ENCODE measurements at places on chromosomes 2 and 18. TPM values are rescaled to one million over a fixed set of nuclear protein-coding genes. Genes with fewer than 3 reads are reported as not detected.

DNA sequence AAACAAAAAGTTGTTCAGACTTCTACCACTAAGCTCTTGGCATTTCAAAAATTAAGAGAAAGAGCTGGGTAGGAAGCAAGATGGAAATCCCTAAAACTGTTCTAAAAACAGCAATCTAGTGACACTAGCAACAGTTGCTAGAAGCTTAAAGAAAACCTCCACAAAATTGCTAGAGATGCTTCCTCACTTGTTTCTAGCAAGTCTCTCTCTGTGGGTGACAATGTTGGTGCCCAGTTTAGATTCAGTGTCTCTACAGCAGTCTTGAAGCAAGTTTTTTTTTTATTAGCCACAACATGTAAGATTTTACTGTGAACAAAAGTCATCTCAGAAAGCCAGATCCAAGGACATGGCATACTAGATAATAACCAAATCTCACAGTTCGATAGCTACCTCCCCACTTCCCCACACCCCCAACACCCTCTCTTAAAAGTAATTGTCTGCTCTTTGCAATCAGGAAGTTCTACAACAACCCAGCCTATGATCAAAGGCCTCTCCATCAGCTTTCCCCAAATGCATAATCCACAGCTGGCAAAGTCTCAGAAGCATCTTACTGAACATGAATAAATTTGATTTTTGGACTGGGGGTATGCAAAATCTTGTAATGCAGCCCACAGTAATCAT, 70.0 kb downstream of the ANKRD44 start:
- peak; percentile 48 for DNase-seq

TRIM54 gene
- total RNA-seq = 18.8 TPM

DNA sequence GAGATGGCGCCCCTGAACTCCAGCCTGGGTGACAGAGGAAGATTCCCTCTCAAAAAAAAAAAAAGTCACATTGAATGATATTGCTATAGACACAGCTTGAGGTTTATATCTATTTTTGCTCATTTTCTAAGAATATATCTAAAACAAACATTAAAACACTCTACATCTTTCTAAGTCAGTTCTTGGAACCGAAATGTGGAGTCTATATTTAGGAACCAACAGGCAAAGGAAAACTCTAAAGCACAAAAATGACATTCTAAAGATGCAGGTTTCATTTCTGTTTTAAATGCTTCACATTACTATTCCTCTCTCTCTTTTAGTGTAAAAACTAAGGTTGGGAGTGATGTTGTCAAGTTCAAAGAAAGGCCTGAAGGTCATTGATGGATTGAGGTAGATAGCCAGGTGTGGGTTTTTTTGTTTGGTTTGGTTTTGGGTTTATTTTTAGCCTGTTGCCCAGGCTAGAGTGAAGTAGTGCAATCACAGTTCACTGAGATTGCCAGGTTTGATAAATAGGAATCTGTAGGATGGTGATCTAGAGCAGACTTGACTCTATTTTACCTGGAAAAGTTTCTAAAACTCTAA, 194.0 kb upstream of the RBBP8 start:
- no peak for DNase-seq

- no peak for DNase-seq
Observed at GRCh38 chr2:23595601-23596251, 210.7 kb downstream of the KLHL29 start.

DNA sequence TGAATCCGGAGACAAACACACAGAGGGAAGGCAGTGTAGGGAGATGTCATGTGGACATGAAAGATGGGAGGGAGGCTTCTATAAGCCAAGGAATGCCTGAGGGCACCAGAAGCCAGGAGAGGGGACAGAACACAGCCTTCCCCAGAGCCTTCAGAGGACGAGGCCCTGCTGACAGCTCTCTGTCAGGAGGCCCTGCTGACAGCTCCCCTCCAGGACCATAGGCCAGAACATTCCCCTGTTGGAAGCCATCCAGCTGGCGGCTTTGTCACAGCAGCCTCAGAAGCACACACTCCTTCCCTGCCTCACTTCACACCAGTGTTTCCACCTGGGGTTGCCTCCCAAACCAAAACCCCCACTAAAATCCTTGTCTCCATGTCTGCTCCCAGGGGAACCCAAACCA, 171.3 kb upstream of the ID2 start:
- no peak for DNase-seq

GRCh38 chr2:217660423-217660822, 342.4 kb downstream of the TNS1 start:
- no peak for DNase-seq

- no peak for DNase-seq
Observed at GRCh38 chr2:36427790-36428243, 72.2 kb downstream of the CRIM1 start.

SERPINE2 gene
- total RNA-seq = 0.24 TPM

DNA sequence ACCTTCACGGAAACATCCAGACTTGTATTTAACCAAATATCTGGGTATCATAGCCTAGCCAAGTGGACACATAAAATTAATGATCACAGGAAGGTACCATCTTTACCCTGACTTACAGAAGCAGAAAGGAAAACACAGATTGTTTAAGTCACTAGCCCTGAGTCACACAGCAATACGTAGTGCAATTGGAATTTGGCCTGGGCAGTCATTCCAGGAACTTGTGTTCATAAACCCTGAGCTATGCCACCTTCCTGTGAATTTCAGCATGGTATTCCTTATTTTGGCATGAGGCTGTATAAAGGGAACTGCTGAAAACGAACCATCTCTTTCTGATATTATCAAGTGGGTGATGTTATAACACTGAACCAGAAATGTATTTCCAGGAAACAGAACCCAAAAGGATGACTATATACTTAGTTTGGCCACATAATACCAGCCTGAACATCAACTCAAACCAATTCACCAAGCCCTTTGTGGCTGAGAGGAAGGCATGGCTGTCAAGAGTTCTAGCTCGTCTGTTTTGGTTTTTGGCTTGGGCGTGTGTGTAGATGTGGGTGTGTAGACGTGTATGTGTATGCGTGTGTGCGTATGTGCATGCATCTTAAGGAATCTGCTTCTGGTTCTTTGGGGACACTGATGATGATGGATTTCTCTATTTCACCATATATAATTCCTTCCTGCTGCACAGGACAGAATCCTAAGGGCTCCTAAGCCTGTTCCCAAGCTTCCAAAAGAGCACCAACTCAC, 533.4 kb upstream of the ID2 start:
- DNase-seq = no peak

DNA sequence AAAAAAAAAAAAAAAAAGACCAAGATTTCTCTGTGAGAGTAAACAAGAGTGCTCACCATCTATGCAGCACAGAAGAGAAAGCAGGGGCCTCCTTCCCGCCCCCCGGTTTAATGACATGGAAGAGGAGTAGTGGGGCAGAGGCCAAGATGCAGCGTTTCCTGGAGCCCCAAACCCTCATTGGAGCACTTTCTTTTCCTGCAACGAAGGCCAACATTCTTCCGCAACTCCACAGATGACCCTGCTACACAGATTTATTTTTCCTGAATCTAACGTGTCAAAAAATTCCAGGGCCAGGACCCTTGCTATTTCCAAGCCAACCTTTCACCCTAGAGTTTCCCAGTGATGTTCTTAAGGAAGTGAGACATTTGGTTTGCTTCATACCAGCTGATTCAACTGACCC, 189.6 kb downstream of the MIB1 start:
- DNase-seq = no peak

REEP1 gene
- total RNA-seq = not detected

SERPINB12 gene
- total RNA-seq = not detected

GRCh38 chr2:26559556-26559955, 81.6 kb downstream of the CIB4 start:
- DNase-seq = no peak

GRCh38 chr2:160076914-160077313, 14.5 kb upstream of the PLA2R1 start:
- DNase-seq = peak; percentile 22

WDR54 gene
- 82.5 TPM for total RNA-seq

- DNase-seq = no peak
Observed at GRCh38 chr2:168363347-168364092, 92.6 kb upstream of the CERS6 start.

DNA sequence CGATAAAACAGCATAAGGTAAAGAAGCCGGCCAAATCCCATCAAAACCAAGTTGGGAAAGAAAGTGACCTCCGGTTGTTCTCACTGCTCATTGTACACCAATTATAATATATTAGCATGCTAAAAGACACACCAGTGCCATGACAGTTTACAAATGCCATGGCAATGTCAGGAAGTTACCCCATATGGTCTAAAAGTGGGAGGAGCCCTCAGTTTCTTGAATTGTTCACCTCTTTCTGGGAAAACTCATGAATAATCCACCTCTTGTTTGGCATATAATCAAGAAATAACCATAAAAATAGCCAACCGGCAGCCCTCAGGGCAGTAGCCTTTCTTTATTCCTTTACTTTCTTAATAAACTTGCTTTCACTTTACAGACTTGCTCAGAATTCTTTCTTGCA, 544.9 kb upstream of the SETBP1 start:
- DNase-seq = no peak

DNA sequence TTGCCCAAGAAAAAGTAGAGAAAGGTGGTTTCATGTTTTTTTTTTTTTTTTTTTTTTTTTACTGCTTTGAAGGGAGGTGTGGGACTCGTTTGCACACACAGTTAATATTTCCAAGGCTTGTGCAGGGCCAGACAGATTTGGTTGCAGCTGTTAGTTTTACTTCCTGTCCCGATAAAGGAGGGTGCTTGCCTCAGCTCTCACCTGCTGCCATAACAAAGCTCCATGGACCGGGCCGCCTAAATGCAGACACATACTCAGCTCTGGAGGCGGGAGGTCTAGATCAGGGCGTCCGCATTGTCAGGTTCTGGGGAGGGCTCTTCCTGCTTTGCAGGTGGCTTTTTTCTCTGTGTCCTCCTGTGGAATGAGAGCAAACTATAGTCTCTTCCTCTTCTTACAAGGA, 69.9 kb downstream of the ODC1 start:
- peak; percentile 96 for DNase-seq

DNA sequence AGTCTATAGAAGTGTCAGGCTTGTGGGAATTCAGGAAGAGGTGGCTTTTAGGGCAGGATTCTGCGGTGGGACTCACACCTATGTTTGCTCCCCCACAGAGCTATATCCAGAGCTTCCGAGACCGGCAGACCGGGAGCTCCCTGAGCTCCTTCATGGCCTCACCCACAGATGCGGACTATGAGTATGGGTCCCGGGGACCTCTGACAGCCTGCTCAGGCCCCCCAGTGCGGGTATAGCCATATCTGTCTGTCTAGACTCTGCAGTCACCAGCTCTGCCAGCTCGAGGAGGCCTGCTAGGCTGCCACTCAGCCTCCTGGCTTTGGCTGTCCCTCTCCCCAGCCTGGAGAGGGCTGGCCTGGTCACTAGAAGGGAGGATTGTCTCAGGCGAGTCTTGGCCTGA, 5.8 kb downstream of the TMEM198 start:
- DNase-seq = no peak

GRCh38 chr2:101230541-101231001, 22.1 kb upstream of the CNOT11 start:
- no peak for DNase-seq

DNA sequence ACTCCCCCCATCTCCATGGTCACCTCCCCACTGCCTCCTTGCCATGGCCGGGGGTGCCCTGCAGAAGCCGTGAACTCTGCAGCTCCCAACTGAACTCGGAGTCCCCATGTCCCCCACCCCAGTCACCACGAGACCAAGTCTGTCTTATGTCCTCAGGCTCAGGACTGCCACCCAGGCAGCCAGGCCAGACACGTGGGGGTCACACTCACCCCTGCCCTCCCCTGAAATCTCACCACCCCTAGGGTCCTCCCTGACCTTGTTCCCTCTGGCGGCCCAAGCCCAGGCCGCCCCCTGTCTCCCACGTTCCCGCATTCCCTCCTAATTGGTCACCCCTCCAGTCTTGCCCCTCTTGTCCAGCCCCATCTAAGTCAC, 11.0 kb downstream of the AQP12A start:
- DNase-seq = no peak

DNA sequence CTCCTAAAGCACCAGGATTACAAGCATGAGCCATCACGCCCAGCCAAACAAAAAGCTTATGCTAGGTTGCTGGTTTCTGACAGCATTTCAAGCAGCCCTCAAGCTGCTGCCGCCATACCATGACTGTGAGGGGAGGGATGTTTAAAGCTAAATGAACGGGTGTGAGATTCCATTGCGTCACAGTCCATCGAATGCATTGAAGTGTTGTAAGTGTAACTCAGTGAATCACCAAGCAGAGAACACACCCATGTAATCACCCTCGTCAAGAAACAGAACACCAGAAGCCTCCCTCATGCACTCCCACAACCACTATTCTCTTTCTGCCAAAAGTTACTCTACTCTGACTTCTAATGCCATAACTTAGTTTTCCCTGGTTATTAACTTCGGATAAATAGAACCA, 32.8 kb upstream of the MC5R start:
- DNase-seq = no peak

- no peak for DNase-seq
Observed at GRCh38 chr2:156023229-156023869, 309.2 kb downstream of the NR4A2 start.

NOP58 gene
- 172 TPM for total RNA-seq

All from OCI-LY7 (cell line).